ENCODE measurements at places on chromosomes 3 and 15.

- DNase-seq, result no peak
Observed at GRCh38 chr15:41001524-41002214, 48.4 kb downstream of the CHAC1 start.

DNA sequence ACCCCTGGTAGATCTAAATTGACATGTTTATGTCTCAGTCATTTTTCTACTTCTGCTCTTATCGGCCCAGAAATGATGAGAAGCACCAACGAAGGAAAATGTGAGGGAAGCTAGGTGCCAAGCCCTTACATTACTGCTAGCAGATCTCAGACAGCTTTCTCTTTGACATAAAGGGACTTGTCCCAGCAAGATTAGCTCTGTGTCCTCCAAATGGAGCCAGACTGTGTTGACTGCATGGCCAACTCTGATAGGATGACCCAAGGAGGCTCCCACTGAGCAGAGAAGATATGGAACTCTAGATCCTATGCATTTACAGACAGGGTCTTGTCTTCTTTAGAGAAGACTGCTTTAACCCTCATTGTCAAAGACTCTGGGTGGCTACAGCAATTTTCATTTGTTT lies 2.8 kb upstream of the MCTP2 start:
- DNase-seq, result no peak

GRCh38 chr15:91255670-91256192 lies 155.7 kb downstream of the SV2B start:
- no peak for DNase-seq

- no peak for DNase-seq
Observed at GRCh38 chr3:127234778-127235177, 41.8 kb downstream of the PRR23E start.

DNA sequence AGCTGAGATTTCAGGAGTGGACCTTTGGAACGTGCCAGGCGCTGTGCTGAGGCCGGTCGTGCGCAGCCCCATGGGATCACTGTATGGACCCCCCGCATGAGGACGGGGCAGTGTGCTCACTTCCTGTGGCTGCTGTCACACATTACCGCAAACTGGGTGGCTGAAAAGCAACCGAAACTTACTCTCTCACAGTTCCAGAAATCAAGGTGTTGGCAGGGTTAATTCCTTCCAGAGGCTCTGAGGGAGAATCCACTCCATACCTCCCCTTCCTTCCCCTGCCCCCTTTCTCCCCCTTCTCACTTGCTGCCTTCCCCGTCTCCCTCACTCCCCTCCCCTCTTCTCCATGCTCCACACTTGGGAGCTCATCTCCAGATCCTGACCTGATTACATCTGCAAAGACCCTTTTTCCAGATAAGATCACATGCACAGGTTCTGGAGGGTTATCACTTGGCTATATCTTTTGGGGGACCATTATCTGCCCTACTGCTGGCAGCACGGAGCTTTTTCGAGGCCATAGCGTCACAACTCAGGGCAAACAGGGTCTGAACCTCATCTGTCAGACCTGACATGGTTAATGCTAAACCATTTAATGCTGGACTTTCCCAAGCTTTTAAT lies 41.2 kb downstream of the KLF13 start:
- DNase-seq, result no peak

DNA sequence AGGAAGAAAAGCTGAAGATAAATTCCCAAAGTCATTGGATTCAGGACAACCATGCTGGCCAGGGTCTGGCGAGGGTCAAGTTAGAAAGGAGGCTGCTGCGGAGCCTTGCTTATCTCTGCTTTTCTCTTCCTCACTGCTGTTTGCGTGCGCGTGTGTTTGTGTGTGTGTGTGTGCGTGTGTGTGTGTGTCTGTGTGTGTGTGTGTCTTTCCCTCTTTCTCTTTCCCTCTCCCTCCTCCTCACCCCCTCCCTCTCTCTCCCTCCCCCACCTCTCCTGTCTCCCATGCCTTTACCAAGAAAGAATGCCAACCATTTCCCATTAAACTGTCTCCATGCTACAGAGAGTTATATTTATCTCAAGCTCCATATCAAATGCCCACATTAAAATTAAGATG lies at the start of gene COLQ:
TSS of gene COLQ (minus strand) at position 134 of the 393 bp plus-strand sequence. CDS start at position 53, 81 bp downstream.
- no peak for DNase-seq

DNA sequence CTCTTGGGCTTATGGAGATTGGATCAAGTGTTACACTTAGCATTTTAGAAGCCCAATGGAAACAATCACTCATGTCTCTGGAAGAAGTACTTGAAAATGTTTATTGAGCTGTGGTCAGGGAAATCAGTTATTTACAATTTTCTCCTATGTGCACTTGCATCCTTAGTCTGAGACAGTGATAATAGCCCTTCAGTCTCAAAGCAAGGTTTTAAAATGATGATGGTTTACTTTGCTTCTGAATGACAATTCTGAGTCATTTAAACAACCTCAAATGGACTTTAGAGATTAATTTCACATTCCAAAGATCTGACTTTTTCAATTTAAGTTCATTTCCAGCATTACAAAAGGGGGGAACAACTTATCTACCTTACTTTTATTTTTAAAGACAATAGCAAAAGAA lies 20.1 kb downstream of the TIPARP start:
- DNase-seq, result no peak

- DNase-seq, result no peak
Observed at GRCh38 chr3:177419904-177420601, 222.8 kb upstream of the TBL1XR1 start.

- DNase-seq, result no peak
Observed at GRCh38 chr3:12675115-12675810, 11.3 kb upstream of the RAF1 start.

Measured in activated gamma-delta T cell (primary cell).